RWPE1 (cell line): ENCODE measurements at places on chromosomes 2 and 18.

GRCh38 chr2:40271094-40271493 is 180.8 kb downstream of the SLC8A1 start:
- DNase-seq: no peak

DNA sequence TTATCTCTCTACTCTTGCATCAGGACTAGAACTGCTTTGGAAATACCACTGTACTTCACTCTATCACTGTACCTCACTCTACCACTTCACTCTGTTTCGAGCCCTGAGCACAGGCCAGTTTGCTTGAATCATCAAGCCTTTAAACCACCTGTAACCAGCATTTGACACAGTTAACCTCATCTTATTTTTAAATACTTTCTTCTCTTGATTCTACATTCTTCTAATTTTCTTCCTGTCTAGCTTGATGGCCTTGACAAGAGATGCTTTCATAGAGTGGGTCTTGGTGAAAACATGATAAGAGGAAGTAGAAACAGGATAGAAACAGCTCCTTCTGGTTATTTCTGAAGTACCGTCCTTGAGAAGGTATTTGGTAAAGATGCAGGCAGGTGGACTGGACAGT is 78.1 kb downstream of the SPIRE1 start:
- no peak for DNase-seq

- no peak for DNase-seq
These were observed 4.4 kb upstream of the PID1 start for GRCh38 chr2:229275506-229275905.

- no peak for DNase-seq
These were observed 117.0 kb upstream of the EPAS1 start for GRCh38 chr2:46180189-46180588.
